ENCODE measurements at places on chromosomes 13 and 19.

GRCh38 chr13:54658771-54659170, 1630.2 kb downstream of the OLFM4 start:
- no peak for DNase-seq

- no peak for DNase-seq
Measured at GRCh38 chr13:46307554-46307953, 79.5 kb downstream of the RUBCNL start.

GRCh38 chr13:34623331-34623730, 318.7 kb upstream of the NBEA start:
- no peak for DNase-seq

GRCh38 chr13:68719815-68720214, 1387.8 kb upstream of the ATXN8OS start:
- no peak for DNase-seq

DNA sequence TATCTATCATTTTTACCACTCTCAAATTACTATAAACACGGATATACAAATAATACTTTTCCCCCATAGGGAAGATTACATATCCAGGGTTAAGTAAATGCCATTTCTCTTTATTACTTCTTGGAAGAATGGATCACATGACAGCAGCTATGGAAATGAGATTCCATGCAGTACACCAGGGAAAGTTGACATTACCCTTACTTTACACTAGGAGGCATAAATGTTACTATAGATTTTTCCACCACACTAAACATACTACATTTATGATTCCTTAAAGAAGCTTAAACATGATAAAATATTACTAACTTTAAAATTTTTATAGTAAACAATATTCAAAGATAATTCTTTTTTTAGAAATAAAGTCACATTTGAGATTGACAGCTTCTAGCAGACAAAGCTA, 611.4 kb downstream of the PCDH9 start:
- no peak for DNase-seq

DNA sequence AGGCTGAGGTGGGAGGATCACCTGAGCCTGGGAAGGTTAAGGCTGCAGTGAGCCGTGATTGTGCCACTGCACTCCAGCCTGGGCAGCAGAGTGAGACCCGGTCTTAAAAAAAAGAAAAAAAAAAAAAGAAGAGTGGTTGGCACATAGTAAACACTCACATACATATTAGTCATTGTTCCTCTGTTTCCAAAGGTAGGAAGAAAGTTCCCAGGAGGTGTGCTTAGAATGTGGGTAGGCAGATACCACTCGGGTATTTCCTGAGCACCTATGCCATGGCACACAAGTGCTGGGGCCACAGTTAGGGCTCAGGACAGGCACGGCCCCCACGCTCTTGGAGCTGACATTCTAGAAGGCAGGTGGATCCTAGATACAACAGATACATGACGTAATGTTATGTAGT, 41.4 kb downstream of the SIPA1L3 start:
- no peak for DNase-seq

DNA sequence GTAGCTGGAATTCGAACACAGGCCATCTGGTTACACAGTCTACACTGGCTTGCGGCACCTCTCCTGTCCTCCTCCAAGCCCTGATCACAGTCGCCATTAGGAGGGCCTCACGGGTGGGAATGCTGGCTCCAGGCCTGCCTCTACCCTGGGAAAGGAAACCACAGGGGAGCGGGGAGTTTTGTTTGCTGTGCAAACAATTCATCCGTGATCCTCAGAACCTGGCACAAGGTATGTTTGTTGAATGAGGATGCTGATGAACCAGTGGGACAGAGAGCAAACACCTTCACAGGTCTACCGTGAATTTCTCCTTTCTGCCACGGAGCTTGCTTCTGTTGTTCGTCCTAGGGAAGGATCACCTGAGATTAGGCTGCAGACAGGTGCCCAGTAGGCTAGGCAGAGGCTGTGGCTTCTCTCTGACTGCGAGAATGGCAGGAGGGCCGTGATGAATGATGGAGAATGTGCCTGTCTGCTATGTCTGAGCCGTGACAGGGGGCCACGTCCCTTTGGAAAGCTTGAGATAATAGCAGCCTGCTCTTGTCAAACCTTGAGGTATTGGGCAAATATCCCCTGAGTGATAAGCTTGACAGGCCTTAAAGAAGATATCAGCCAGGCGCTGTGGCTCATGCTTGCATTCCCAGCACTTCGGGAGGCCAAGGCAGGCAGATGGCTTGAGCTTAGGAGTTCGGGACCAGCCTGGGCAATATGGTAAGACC, 36.7 kb downstream of the PIN1 start:
- DNase-seq = no peak

- DNase-seq = no peak
Measured at GRCh38 chr13:96229356-96229755, 139.4 kb downstream of the HS6ST3 start.

GRCh38 chr19:41546386-41546789, 29.6 kb upstream of the CEACAM21 start:
- DNase-seq = no peak

- no peak for DNase-seq
Measured at GRCh38 chr13:49649963-49650312, 21.6 kb downstream of the ARL11 start.

- DNase-seq = no peak
Measured at GRCh38 chr13:111626371-111627305, 306.2 kb downstream of the TEX29 start.

DNA sequence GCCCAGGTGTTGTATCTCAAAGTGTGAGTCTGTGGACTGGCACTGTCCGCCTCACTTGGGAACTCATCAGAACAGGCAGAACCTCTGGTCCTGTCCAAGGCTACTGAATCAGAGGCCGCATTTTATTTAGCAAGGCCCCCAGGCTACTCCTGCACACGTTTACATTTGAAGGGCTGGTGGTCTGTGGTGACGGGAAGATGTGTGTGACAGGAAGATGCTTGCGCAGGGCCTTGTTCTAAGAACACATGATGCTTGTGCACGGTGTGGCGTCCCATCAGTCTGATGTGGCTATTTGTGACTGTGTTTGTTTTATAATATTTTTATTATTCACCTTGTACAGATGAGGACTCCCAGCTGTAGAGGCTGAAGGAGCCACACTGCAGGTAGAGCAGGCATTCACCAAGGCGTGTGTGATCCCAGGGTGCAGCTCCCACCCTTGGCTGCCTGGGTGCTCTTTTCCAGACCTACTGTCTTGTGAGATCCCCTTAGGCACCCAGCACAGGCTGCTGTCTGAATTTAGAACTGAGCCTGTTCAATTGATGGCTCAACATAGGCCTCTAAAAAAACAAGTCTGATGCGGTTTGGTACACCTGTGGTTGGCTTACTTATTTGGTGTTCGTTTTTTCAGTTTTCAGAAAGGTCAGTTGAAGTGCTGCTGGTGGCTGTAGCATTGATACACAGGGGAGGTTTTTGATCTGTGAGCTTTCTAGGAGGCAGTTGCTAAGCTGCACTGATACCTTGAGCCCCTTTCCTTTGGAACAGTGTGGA, 3.1 kb downstream of the SLC25A15 start:
- DNase-seq = no peak

DNA sequence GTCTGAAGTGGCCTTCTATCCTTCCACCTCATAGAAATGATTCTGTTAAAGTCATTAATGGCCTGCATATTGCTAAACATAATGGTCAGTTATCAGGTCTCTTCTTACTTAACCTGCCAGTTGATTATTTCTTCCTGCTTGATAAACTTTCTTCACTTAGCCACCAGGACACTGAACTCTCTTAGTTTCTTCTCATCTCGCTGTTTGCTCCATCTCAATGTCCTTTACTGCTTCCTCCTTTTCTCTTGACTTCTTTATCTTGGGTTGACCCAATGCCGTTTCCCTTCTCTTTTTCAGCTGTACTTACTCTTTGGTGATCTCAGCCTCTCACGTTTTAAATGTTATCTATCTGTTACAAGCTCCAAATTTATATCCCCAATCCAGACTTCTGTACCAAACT, 17.1 kb upstream of the CLC start:
- no peak for DNase-seq

All from activated CD8-positive, alpha-beta memory T cell treated with anti-CD3 and anti-CD28 coated beads for 4 hours (primary cell).